ENCODE measurements at places on chromosomes 11 and 22. TPM values are rescaled to one million over a fixed set of nuclear protein-coding genes. Genes with fewer than 3 reads are reported as not detected.

Gene TMEM138
- total RNA-seq: 15.7 TPM

Gene RBFOX2
- 98.7 TPM for total RNA-seq

Gene KDELR3
- total RNA-seq: 107 TPM

Gene KRTAP5-2
- total RNA-seq: not detected

Gene OR51F2
- not detected for total RNA-seq

Gene APOBEC3A
- total RNA-seq: not detected

Gene EMID1
- total RNA-seq: 0.56 TPM

Measured in cardiac ventricle fibroblast (primary cell).